Activated CD4-positive, alpha-beta T cell treated with anti-CD3 and anti-CD28 coated beads, Interleukin-2, amount 50 U/mL, for 4 hours (primary cell): ENCODE measurements at places on chromosomes 1 and 21.

DNA sequence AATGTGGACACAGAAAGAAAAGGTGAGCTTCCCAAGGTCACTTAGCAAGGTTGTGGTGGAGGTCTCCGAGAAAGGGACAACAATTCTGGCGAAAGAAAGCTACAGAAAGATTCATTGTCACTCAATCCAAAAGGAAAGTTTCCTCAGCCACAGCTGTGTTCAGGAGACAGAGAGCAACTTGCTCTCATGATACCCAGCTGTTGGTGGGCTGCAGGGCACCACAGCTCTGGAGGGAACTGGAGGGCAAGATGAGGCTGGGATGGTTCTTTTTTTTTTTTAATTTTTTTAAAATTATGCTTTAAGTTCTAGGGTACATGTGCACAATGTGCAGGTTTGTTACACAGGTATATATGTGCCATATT is 50.7 kb upstream of the VTCN1 start:
- no peak for DNase-seq

DNA sequence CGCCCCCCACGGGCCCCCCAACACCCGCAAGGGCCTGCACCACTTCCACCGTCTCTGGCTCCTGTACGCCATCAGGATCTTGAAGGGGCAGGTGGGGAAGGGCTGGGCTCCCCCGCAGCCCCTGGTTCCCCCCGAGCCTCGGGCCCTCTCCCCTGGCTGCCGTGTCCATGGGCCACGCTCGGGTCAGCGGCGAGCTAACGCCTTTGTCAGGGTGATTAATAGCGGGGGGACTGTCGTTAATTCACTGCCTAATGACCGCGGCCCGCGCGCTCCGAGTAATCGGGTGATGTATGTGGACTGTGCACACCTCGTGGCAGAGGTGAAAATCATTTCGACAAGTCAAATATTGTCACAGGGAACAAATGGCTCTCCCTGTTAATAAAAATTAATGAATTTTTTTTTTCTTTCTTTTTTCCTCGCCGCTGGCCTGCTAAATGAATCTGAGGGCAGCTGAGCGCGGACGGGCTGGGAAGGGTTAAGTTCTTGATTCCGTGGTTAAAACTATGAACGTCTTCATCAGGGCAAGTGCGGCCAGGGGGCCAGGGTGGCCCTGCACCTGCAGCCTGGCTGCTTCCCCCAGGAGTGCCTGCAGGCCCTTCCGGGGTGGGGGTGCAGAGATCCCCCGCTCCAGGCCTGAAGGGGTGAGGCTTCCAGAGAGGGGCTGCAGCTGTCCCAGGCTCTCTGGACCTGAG is 100.8 kb downstream of the PRDM16 start:
- no peak for DNase-seq

- DNase-seq: no peak
These were observed 401.5 kb downstream of the DSCAM start for GRCh38 chr21:40445349-40445921.

DNA sequence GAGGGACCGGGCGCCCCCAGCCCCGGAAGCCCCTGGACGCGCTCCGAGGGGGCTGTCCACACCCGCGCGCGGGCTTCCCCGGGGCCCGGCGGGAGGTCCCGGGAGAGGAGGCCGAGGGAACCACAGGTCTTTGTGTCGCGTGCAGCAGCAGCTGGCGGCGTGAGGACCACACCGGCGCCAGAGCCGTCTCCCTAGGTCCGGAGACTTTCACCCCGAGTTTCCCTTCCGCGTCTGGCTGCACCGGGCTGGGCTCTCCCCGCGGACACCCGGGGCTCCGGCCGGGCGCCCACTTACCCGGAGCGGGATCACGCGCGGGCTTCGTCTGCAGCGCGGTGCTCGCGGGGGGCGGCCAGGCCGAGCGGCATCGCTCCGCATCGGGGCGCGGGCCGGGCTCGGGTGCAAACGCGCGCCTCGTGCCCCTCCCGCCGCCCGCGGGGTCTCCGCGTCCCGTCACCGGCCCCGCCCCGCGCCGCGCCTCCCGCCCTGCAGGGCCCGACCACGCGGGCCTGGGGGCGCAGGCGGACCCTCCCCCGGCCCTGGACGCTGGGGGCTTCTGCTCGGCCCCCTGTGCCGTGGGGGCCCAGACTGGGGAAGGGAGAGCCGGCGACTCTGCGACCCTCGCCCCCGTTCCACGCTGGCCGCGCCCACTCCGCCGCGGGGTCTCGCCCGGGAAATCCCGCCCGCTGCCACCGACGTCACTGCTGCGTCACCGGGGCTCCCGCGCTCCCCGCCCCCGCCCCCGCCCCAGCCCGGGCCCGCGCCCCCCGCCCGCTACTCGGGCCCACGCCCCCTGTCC is at the start of gene GNG4:
Gene GNG4, minus strand, starts transcription at position 417 of the 796 bp plus-strand sequence. CDS start 65,946 bp downstream, outside the sequence.
- peak; percentile 33 for DNase-seq

- DNase-seq: no peak
These were observed 19.4 kb upstream of the ESRRG start for GRCh38 chr1:216742625-216743024.
